ENCODE measurements at places on chromosomes 4 and X.

- no peaks in the 10 kb centered on the region for H3K27me3 ChIP-seq
- no peak overlapping the region for H3K27ac ChIP-seq
- H3K4me3 ChIP-seq, result no peak overlapping the region
- H3K4me1 ChIP-seq, result peaks cover 20% of the 10 kb centered on the region
- H3K36me3 ChIP-seq, result peaks cover 43% of the 10 kb centered on the region
- no peak for DNase-seq
Measured at GRCh38 chr4:2626231-2626630, 89.8 kb downstream of the FAM193A start.

- DNase-seq, result no peak
- no peaks in the 10 kb centered on the region for H3K36me3 ChIP-seq
- no peaks in the 10 kb centered on the region for H3K4me1 ChIP-seq
- H3K4me3 ChIP-seq, result no peak overlapping the region
- peaks cover 11% of the 10 kb centered on the region for H3K27me3 ChIP-seq
- no peak overlapping the region for H3K27ac ChIP-seq
Measured at GRCh38 chrX:68751372-68751771, 77.4 kb upstream of the EFNB1 start.

DNA sequence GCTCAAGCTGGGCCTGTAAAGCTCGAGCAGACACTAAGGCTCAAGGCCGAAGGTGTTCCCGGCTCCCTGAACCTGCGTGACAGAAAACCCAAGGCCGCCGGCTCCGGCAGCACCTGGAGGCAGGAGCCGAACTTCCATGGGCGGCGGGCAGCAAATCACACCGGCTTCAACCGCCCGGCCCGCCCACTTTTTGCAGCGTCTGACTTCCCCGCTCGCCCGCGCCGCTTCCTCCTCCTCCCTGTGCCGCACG lies 940 bp upstream of the NSD2 start:
- peaks cover 19% of the 10 kb centered on the region for H3K36me3 ChIP-seq
- peak overlapping the region; percentile 80 for H3K4me3 ChIP-seq
- H3K27ac ChIP-seq, result peak overlapping the region; percentile 92
- DNase-seq, result peak; percentile 82
- H3K4me1 ChIP-seq, result peaks cover 17% of the 10 kb centered on the region

- DNase-seq, result no peak
- H3K4me3 ChIP-seq, result no peak overlapping the region
- peaks cover 9% of the 10 kb centered on the region for H3K36me3 ChIP-seq
- no peaks in the 10 kb centered on the region for H3K27me3 ChIP-seq
Measured at GRCh38 chr4:142292231-142292630, 553.9 kb downstream of the INPP4B start.

DNA sequence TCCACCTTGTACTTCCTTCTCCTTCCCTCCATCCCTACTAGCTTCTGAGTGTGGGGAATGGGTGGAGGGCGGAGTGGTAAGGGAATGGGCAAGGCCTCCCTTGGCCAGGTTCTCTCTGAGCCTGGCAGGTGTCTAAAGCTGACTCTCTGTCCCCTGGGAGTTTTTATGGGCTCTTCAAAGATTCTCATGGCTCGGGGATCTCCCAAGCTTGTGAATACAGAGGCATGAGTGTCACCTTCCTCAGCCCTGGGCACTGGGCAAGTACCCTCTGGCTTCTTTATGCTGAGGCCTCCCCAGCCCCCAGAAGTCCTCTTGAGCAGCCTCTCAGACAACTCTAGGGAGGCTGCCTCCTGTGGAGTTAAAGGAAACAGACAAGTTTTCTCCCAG lies 32.5 kb upstream of the DDX3X start:
- no peak overlapping the region for H3K27ac ChIP-seq
- DNase-seq, result no peak
- H3K4me3 ChIP-seq, result no peak overlapping the region
- H3K27me3 ChIP-seq, result no peaks in the 10 kb centered on the region
- no peaks in the 10 kb centered on the region for H3K36me3 ChIP-seq
- H3K4me1 ChIP-seq, result no peaks in the 10 kb centered on the region

DNA sequence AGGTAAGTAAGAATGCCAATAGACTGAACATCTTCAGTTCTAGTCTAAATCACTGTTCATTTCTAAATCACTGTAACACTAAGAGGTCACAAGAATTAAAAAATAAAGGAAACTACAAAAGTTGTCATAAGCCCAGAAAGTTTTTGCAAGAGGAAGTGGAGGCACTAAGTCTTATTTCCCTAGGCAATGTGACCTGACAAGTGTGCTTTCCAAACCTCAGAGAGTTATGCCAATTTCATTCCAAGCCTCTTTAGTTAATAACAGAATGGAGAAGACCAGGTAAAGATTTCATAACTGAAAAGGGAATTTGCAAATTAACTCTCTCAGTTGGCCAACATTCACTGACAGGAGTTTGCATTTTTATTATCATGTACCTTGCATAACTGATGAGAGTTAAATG lies 40.5 kb downstream of the BBS12 start:
- H3K4me3 ChIP-seq, result no peak overlapping the region
- no peak overlapping the region for H3K27ac ChIP-seq
- H3K4me1 ChIP-seq, result no peaks in the 10 kb centered on the region
- H3K36me3 ChIP-seq, result no peaks in the 10 kb centered on the region
- DNase-seq, result no peak

GRCh38 chr4:40915318-40916217 lies 165.8 kb downstream of the NSUN7 start:
- peaks cover 2% of the 10 kb centered on the region for H3K4me1 ChIP-seq
- H3K27me3 ChIP-seq, result peaks cover 27% of the 10 kb centered on the region
- no peak overlapping the region for H3K4me3 ChIP-seq
- H3K27ac ChIP-seq, result no peak overlapping the region
- no peak for DNase-seq
- no peaks in the 10 kb centered on the region for H3K36me3 ChIP-seq

GRCh38 chr4:11743976-11744375 lies 315.3 kb upstream of the HS3ST1 start:
- no peaks in the 10 kb centered on the region for H3K4me1 ChIP-seq
- no peak overlapping the region for H3K4me3 ChIP-seq
- no peak overlapping the region for H3K27ac ChIP-seq
- H3K27me3 ChIP-seq, result no peaks in the 10 kb centered on the region
- no peak for DNase-seq

GRCh38 chr4:158998624-158999023 lies 104.3 kb upstream of the RAPGEF2 start:
- H3K4me1 ChIP-seq, result no peaks in the 10 kb centered on the region
- no peak overlapping the region for H3K27ac ChIP-seq
- H3K36me3 ChIP-seq, result no peaks in the 10 kb centered on the region
- DNase-seq, result no peak
- H3K4me3 ChIP-seq, result no peak overlapping the region
- peaks cover 6% of the 10 kb centered on the region for H3K27me3 ChIP-seq

- no peaks in the 10 kb centered on the region for H3K4me1 ChIP-seq
- no peak overlapping the region for H3K27ac ChIP-seq
- no peak overlapping the region for H3K4me3 ChIP-seq
- no peaks in the 10 kb centered on the region for H3K36me3 ChIP-seq
- peaks cover 24% of the 10 kb centered on the region for H3K27me3 ChIP-seq
- no peak for DNase-seq
Measured at GRCh38 chr4:151484396-151485102, 75.6 kb downstream of the FHIP1A start.

DNA sequence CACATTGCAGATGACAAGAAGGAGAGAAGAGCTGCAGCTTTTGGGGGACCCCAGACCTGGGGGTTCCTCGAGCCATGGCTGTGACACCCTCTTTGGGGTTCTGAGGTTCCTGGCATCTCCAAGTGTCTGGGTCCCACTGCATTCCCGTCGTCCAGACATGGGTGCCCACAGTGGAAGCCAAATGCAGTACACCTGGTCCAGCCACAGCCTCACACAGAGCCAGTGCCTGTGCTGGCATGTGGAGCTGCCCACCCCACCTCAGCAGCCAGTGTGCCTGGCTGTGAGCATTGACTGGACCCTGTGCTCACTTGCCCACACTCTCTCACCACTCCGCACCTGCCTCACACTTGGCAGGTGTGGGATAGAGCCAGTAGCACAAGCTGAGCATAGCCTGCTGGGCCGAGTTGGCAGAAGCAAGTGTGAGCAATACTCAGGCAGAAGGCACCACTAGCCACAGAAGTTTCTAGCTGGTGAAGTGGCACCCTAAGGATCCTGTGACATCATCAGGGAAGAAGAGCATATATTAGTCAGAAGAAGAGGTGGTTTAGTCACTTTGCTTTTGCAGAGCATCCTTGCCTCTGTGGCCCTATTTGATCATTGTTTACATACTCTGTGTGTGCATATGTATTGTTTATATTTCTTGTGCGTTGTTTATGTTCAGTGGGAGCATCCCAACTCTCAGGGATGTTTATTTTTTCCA lies 65.0 kb upstream of the MAGEB2 start:
- H3K27ac ChIP-seq, result no peak overlapping the region
- H3K4me1 ChIP-seq, result no peaks in the 10 kb centered on the region
- DNase-seq, result no peak
- no peaks in the 10 kb centered on the region for H3K27me3 ChIP-seq
- no peaks in the 10 kb centered on the region for H3K36me3 ChIP-seq

DNA sequence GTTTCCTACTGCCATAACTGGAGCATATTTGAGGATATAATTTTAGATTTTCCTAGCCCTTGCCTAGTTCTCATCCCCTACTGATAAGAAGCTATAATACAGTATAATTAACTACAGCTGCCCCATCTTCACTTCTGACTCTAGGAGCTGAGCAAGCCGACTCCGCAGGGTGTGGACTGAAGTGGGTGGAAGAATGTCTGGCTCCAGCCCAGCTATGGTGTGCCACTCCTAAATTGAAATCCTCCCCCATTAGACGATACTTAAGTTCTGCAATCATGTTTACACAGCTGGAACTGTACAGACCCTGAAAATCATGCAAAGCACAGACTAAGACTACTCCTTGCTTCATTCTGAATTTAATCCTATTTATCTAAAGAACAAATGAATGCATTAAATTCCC lies 93.1 kb downstream of the PCDH19 start:
- H3K4me1 ChIP-seq, result no peaks in the 10 kb centered on the region
- no peak overlapping the region for H3K27ac ChIP-seq
- no peak for DNase-seq
- H3K27me3 ChIP-seq, result no peaks in the 10 kb centered on the region
- no peak overlapping the region for H3K4me3 ChIP-seq
- H3K36me3 ChIP-seq, result no peaks in the 10 kb centered on the region

DNA sequence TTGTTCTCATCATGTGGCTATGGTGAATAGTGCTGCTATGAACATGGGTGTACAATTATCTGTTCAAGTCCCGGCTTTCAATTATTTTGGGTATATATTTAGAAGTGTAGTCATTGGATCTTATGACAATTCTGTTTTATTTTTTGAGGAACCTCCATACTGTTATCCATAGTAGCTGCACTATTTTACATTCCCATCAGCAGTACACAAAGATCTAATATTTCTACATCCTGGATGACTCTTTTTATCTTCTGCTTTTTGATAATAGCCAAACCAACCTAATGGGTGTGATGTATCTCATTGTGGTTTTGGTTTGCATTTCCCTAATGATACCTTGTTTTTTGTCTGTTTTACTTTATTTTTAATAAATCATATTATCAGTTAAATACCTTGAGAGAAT lies 12.9 kb upstream of the IL13RA1 start:
- no peak overlapping the region for H3K4me3 ChIP-seq
- no peaks in the 10 kb centered on the region for H3K36me3 ChIP-seq
- no peaks in the 10 kb centered on the region for H3K27me3 ChIP-seq
- no peak for DNase-seq
- H3K4me1 ChIP-seq, result no peaks in the 10 kb centered on the region

- H3K27ac ChIP-seq, result no peak overlapping the region
- no peak overlapping the region for H3K4me3 ChIP-seq
- no peak for DNase-seq
- no peaks in the 10 kb centered on the region for H3K36me3 ChIP-seq
- H3K4me1 ChIP-seq, result no peaks in the 10 kb centered on the region
Measured at GRCh38 chr4:156408749-156409148, 455.1 kb upstream of the CTSO start.

DNA sequence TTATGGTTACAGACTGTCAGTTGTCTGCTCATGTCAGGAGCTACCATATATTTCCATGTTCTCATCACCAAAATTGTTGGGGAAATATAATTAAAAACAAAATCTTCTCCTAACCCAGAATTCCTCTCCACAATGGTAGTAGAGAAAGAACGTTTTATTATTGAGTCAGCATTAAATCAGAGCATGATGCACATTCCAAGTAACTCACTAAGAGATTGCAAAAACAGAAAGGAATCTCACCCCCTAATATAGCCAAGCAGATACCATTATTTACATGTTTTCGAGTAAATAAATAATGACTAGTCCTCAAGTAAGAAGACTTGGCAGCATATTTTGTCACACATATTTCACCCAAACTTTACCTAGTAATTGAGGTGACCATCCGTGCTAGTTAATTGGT lies 36.2 kb upstream of the ARHGEF6 start:
- H3K27me3 ChIP-seq, result no peaks in the 10 kb centered on the region
- H3K4me3 ChIP-seq, result no peak overlapping the region
- H3K27ac ChIP-seq, result no peak overlapping the region
- no peak for DNase-seq

All from effector memory CD8-positive, alpha-beta T cell (primary cell).